ENCODE measurements at places on chromosomes 4 and X.

DNA sequence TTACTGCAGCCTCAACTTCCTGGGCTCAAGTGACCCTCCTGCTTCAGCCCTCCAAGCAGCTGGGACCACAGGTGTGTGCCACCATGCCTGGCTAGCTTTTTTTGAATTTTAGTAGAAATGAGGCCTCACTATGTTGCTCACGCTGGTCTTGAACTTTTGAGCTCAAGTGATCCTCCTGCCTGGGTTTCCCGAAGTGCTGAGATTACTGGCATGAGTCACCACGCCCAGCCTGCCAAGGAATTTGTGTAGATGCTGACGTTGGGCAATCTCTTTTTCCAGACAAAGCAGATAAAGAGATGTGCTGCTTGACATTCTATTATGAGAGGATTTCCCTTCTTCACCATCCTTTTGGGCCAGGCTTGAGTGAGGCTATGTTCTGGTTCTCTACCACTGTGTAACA lies 254.5 kb upstream of the RPS6KA3 start:
- no peak for DNase-seq

GRCh38 chr4:181008164-181008563 lies 1235.0 kb upstream of the TENM3 start:
- no peak for DNase-seq

DNA sequence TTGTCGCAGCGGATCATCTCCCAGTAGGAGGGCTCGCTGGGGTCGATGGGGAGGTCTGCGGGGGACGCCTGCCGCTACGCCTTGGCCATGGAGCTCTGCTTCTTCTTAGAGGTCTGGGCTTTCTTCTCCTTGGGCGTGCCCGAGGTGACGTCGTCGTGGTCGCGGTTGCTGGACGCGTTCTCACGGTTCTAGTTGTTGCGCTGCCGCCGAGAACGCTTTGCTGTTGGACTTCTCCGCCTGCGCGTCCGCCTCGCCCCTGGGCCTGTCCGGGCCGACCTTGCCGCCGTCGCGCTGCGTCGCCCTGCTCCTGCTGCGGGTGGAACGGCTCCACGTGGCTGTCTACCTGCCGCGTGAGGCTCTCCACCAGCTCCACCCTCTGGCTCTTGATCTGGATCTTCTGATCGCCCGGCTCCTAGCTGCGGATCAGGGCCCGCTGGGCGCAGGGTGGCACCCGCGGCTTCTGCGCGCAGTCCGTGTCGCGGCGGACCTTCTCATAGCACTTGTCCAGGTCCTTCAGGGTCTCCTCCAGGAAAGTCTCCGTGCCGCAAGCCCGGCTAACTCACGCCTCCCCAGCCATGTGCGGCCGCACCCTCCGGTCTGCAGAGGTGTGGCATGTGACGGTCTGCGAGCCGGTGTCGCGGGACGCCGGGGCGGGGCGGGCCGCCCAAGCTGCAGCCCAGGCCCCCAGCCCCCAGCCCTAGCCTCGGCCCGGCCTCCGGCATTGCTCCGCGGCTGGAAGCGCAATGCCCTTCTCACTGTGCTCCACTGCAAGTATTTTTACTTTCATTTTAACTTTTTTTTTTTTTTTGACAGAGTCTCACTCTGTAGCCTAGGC lies 40.5 kb upstream of the OGT start:
- DNase-seq, result peak; percentile 25

DNA sequence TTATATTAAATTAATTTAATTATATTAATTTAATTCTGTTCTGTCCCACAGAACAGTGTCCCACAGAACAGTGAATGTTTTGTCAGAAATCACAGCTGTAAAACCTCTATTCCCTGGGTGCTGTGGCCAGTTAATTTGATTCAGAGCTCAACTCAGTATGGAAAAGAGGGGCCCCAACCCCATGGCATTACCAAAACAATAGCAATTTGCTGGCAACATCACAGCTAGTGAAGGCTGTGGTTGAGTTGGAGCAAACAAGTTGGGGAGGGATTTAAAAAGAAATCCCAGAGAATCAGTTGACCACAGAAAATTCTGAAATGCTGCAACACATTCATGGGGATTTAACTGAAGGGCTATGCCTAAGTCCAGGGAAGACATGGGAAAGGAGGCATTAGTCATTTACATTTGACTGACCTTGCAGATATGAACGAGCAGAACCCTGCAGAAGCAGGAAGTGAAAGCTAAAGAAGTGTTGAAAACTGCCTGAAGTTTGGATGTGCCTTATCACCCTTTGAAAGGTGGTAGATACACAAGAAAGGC lies 30.1 kb downstream of the PDHA2 start:
- no peak for DNase-seq

- DNase-seq, result no peak
These were observed 53.1 kb downstream of the SPATA4 start for GRCh38 chr4:176142253-176142652.

- no peak for DNase-seq
These were observed 540.1 kb upstream of the FAM241A start for GRCh38 chr4:111605111-111605510.

GRCh38 chr4:179110356-179110755 lies 1668.1 kb upstream of the AGA start:
- DNase-seq, result no peak

- DNase-seq, result no peak
These were observed 61.7 kb upstream of the CAMK2D start for GRCh38 chr4:113823291-113823659.

GRCh38 chrX:31665454-31665853 lies 593.6 kb upstream of the FTHL17 start:
- DNase-seq, result no peak

DNA sequence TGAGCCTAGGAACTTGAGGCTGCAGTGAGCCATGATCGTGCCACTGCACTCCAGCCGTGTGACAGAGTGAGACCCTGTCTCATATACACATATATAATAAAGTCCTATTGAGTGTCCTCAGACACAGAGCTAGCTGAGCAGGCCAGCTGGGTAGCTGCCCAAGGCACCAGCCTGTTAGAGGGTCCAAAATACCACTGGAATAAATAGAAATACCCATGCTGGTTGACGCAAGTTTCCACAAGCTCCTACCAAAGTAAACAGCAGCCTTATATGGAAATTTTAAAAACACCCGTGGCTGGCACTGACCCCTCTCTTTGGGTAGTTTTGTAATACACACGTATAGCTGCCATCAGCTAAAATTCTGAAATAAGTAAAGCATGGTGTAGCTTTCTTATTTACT lies 348.6 kb downstream of the BCOR start:
- no peak for DNase-seq

DNA sequence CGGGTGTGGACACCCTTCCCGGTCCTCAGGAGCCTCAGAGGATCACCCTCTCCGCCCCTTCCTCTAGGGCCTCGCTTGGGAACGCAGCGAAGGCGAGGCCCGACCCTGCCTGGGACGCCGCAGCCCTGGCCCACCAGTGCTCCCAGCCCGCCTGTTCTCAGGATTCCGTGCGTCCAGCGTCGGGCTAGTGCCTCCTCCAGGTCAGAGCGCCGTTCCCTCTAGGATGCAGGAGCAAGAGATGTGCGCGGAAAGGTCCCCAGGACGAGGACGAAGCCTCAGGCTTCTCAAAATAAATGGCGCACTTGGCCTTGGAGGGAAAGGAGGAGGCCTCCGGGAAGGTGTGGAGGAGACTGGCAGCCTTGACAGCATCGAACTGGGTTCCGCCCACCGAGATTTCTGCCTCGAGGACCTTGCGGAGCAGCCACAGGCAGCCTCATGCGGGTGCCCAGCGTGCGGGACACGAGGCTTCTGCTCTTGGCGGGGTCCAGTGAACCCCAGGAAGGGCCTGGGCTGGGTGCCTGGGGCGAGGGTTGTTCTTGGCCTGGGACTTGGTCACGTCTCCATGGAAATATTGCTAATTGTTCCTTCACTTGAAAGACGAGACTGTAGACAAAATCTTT lies 35.1 kb downstream of the PITX2 start:
- no peak for DNase-seq

DNA sequence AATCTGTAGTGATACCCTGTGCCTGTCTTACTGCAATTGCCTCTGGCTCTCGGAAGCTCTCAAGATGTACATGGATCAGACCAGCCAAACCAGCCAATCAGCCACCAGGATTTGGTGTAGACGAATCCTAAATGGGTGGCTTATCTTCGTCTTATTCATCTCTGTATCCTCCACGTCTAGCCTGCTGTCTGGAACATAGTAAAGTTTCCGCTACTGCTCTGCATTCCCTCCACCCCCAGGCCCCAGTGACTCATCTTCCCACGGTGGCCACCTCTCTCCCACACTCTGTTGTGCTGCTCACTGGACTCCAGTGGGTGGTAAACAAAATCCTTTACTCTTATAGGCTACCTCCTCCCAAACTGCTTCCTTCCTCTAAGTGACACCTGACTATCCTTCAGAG lies 37.8 kb downstream of the SEPTIN6 start:
- peak; percentile 38 for DNase-seq

GRCh38 chr4:40557736-40558135 lies 71.9 kb downstream of the RBM47 start:
- no peak for DNase-seq

DNA sequence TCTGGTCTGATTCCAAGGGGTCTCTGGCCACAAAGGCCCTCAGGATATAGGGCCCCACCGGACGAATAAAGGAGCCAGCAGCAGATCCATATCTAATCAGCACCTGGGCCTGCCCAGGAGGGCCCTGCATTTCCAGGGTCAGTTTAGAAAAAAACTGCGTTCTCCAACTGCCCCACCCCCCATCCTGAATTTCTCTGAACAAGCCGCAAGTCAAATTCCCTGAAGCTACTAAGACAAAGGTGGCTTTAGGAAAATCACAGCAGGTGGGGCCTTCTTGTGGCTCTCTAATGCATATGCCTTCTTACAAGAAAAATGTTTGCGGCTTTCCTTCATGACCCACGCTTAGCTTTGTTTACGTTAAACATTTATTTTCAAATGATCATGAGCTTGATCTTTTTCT lies 76.6 kb downstream of the MBNL3 start:
- no peak for DNase-seq

DNA sequence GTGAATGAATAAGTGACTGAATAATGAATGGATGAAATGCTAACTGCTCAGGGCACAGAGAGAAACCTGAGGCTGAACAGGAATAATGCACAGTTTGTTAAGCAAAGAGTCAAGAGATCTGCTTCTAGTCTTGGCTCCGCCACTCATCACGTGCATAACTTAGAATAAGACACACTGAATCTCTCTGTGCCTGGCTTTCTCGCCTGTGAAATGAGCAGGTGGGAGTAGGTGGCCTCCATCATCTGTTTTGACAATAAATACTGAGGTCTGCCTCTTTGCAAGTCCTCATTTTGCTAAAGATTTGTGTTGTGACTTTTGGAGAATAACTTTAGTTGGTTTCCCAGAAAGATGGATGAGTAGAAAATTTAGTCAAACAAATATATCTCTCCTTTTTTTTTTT lies 318.0 kb downstream of the FBXW7 start:
- no peak for DNase-seq

- DNase-seq, result no peak
These were observed 4.1 kb upstream of the HSD17B10 start for GRCh38 chrX:53438174-53438831.

GRCh38 chr4:140633951-140634350 lies 65.2 kb upstream of the UCP1 start:
- DNase-seq, result no peak

DNA sequence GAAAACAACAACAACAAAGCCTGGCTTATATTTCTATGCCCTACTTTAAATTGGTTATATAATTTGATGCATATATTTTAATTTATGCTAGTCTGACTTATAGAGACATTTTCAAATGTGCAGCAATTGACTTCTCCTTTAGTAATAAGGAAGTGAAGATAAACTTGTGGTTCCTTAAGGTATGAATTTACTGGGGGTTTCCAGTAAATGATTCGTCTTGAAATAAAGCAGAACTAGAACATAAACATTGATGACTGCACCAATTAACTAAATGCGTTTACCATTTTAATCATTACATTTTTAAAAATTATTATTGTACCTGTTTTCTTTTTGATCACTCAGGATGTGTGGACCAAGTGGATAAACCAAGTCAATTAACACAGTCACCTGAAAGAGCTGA lies 99.6 kb upstream of the CCSER1 start:
- DNase-seq, result no peak

DNA sequence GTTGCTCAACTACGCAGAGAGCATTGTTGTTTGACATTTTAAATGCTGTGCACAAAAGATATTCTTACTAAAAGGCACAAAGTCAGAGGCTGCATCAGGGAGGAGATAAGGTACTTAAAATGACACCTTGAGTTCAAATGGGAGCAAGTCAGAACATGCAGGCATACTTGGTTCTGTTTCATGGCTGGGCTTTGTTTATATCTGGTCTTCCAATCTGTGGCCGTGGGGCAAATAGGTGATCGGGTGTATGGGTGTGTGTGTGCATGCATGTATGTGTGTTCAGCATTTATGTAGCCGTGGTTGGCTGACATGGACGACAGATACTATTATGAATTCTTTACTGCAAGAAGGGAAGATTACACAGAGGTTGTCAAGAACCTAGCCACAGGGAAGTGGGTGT lies 106.1 kb downstream of the RASL11B start:
- DNase-seq, result no peak

- DNase-seq, result no peak
These were observed 2.3 kb downstream of the PF4V1 start for GRCh38 chr4:73855406-73855805.

GRCh38 chr4:121139533-121140222 lies 24.4 kb downstream of the TNIP3 start:
- no peak for DNase-seq

- no peak for DNase-seq
These were observed 124.9 kb downstream of the PTTG2 start for GRCh38 chr4:38084877-38085711.

DNA sequence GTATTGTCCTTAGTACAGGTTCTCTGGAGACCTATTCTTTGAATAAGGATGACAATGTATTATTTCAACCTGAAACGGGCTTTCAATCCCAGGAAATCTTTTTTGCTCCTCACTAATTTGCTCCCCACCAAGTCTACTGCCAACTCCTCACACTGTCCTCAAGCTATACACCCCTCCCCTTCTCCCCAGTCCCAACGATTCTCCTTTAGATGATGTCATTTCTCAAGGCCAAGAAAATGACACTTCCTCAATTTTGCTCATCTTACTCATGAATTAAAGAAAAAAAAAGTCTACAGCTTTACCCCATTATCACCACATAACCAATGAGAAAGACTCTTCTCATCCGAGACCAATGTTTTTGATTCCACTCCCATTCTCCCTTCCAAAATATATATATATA lies 20.6 kb downstream of the AP1S2 start:
- DNase-seq, result no peak

All from stimulated activated CD8-positive, alpha-beta memory T cell treated with anti-CD3 and anti-CD28 coated beads, Interleukin-4, amount 100 ng/mL, for 4 hours (primary cell).